Heart left ventricle (tissue), 16 donors: ENCODE measurements at places on chromosomes 3 and 15. TPM values are rescaled to one million over a fixed set of nuclear protein-coding genes. Genes with fewer than 3 reads are reported as not detected.

The MYL3 gene
- total RNA-seq = 8,818 TPM

The GMPS gene
- 27.0 TPM for total RNA-seq

The NRG4 gene
- not detected for total RNA-seq

The MUC20 gene
- 0.21 TPM for total RNA-seq

The RHCG gene
- total RNA-seq = not detected

The LSMEM2 gene
- 38.2 TPM for total RNA-seq

The CHAC1 gene
- 5.3 TPM for total RNA-seq

The SOX2 gene
- 0.16 TPM for total RNA-seq
